ENCODE measurements at places on chromosomes 5 and 9. TPM values are rescaled to one million over a fixed set of nuclear protein-coding genes. Genes with fewer than 3 reads are reported as not detected.

Gene PSMD5
- total RNA-seq = 62.5 TPM

Gene CTXN3
- not detected for total RNA-seq

Gene NNT
- 75.9 TPM for total RNA-seq

Gene GEMIN5
- 42.4 TPM for total RNA-seq

Gene TAF1L
- total RNA-seq = under 0.01 TPM

Gene C9orf43
- total RNA-seq = 1.0 TPM

Gene PCDHA13
- not detected for total RNA-seq

Gene HAND1
- total RNA-seq = not detected

Gene SLC36A2
- total RNA-seq = not detected

Gene MRPS30
- 72.6 TPM for total RNA-seq

Gene PCDHGA9
- total RNA-seq = 4.3 TPM

Gene NR6A1
- total RNA-seq = 1.2 TPM

Gene SPAG8
- 0.13 TPM for total RNA-seq

Gene LCN6
- total RNA-seq = not detected

Gene PNPLA7
- total RNA-seq = 0.22 TPM

Gene NRG2
- total RNA-seq = 0.93 TPM

Gene NSG2
- total RNA-seq = not detected

Gene TMEM252
- total RNA-seq = not detected

Gene GKAP1
- 5.4 TPM for total RNA-seq

Gene PTPN3
- 0.50 TPM for total RNA-seq

Gene CNTNAP3
- 90.7 TPM for total RNA-seq

Gene SOHLH1
- not detected for total RNA-seq

Gene C5
- 3.4 TPM for total RNA-seq

Gene ZNF346
- 33.2 TPM for total RNA-seq

Gene TUSC1
- total RNA-seq = 10.1 TPM

Gene CTSL
- 121 TPM for total RNA-seq

Gene FOXD4L4
- 0.29 TPM for total RNA-seq

Gene NIPBL
- total RNA-seq = 46.3 TPM

Gene ANKRD31
- 0.07 TPM for total RNA-seq

Gene ADAMTS12
- 0.27 TPM for total RNA-seq

Data from thoracic aorta endothelial cell (primary cell).